NCI-H2107 (cell line): ENCODE measurements at places on chromosomes 13 and 19.

GRCh38 chr19:40811478-40812341 lies 12.7 kb downstream of the EGLN2 start:
- DNase-seq: no peak

GRCh38 chr13:52737965-52738364 lies 1.7 kb downstream of the CNMD start:
- no peak for DNase-seq

DNA sequence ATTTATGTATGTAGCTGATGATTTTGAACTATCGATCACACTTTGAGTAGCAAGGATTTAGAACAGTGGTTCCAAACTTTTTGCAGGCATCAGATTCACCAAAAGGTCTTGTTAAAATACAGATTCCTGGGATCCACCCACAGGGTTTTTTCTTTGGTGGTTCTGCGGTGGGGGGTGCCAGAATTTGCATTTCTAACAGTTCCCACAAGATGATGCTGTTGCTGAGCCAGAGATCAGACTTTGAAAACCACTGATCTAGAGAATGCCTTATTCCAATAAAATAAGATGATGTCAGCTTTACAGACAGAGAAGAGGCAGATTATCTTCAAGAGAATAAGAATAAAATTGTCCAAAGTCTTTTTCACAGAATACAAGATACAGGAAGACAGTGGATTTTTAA lies 80.9 kb upstream of the SHISA2 start:
- no peak for DNase-seq

- peak; percentile 85 for DNase-seq
These were observed 4.7 kb downstream of the SLC1A5 start for GRCh38 chr19:46783670-46784069.

DNA sequence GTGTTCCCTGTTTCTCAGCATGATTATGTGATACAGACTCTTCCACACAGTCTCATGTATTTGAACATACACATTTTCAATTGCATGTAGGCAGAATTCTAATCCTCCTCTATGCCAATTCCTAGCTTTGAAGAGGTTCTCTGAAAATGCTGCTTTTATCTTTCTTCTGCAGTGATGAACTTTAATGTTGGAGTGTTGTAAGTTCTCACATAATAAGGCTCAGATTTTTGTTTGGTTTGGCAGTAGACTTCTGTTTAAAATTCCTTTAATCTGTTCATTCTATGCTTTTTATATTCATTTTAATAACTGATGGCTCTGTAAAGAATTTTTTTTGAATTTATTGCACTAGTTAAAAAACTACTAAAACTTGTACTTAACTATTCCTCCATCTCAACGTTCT lies 225.8 kb downstream of the GGACT start:
- no peak for DNase-seq
